Endothelial cell of umbilical vein (primary cell): ENCODE measurements at places on chromosomes 6 and 20. TPM values are rescaled to one million over a fixed set of nuclear protein-coding genes. Genes with fewer than 3 reads are reported as not detected.

NMBR gene
- total RNA-seq: not detected in 2 replicates

MROH8 gene
- 1.5 and 2.7 TPM in 2 replicates for total RNA-seq

USP49 gene
- total RNA-seq: 4.1 and 4.5 TPM in 2 replicates

MYMX gene
- total RNA-seq: not detected in 2 replicates

SEL1L2 gene
- total RNA-seq: not detected in 2 replicates

GPR6 gene
- not detected in 2 replicates for total RNA-seq

KHDC1 gene
- total RNA-seq: 3.3 and 3.7 TPM in 2 replicates

NKX2-2 gene
- total RNA-seq: not detected in 2 replicates
